ENCODE measurements at places on chromosomes 3 and 15.

GRCh38 chr3:133758964-133759739, 13.0 kb downstream of the TF start:
- DNase-seq, result no peak

- DNase-seq, result no peak
These were observed 46.0 kb upstream of the GOLGA8A start for GRCh38 chr15:34483644-34484043.

DNA sequence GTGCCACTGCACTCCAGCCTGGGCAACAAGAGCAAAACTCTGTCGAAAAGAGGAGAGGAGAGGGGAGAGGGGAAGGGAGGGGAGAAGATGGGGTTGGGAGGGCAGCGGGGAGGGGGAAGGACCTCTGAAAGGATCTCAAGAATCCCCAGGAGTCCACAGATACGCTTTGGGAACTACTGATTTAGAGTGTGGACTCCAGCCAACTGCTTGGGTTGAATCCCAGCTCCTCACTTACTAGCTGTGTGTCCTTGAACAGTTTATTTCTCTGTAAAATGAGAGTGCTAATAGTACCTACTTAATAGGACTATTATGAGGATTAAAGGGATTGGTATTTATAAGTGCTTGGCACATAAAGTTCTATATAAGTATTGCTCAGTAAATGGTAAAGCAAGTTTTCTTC, 45.0 kb upstream of the FAH start:
- DNase-seq, result no peak

GRCh38 chr15:63945838-63946298, 100.4 kb downstream of the DAPK2 start:
- no peak for DNase-seq

DNA sequence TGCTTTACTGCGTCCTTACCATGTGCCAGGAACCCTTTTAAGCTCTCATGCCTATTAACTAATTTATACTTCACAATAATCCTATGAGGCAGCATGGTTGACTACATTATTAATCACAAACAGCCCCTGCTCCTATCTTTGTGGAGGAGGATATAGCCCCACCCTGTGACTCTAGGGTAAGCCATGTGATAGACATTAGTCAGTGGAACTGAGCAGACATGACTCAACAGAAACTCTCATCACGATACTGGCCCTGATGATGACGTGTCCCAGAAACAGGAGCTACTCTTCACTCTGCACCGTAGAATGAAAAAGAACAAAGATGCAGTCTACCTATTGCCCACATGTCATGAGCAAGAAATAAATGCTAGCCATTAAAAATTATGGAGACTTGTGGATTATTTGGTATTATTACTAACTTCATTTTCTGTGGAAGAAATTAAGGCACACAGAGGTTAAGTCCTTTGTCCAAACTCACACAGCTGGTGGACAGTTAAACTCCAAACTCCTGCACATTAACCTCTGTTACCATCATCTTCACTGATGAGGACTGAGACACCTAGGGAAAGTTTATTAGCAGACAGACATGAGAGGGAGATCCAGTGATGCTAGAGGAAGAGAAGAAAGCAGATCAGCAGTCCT, 51.2 kb downstream of the CFAP20DC start:
- DNase-seq, result peak; percentile 27

- DNase-seq, result no peak
These were observed 486.3 kb downstream of the MAGI1 start for GRCh38 chr3:65552434-65552833.

GRCh38 chr3:146953511-146953981, 348.4 kb upstream of the PLSCR5 start:
- no peak for DNase-seq

GRCh38 chr15:67825881-67826716, 790 bp downstream of the SKOR1 start:
- no peak for DNase-seq

GRCh38 chr3:124532071-124532470, 198.2 kb upstream of the UMPS start:
- no peak for DNase-seq

DNA sequence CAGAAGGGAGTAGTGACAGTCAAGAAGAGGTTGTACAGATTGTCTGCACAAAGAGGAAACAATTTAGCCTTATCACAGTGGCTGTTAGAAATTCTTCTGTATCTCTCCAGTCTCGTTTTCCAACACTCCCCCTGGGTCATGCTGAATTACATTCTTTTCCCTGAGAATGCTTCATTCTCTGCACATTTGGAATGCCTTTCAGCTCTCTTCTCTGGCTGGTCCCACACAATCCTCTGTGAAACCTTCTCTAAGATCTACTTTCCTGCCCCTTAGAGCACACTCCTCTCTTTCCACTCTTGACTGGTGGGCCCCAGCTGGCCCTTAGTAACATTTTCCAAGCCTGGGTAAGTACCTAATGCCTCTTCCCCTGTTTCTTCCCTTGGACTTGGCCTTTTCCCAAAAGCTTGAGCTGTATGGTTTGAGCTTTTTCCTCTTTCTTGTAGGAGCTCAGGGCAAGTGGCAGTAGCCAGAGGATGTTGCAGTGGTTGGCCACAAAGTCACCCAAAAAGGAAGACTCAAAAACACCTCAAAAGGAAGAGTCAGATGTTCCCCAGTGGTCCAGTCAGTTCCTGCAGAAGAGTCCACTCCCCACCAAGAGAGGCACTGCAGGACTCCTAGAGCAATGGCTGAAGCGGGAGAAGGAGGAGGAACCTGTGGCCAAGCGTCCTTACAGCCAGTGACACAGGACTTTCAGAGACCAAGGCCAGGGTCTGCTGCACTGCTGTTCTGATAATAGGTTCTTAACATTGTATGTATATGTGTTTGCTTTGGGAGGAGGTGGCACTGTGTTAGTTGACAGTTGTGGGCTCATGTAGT, 25.7 kb downstream of the HMCES start:
- DNase-seq, result no peak

DNA sequence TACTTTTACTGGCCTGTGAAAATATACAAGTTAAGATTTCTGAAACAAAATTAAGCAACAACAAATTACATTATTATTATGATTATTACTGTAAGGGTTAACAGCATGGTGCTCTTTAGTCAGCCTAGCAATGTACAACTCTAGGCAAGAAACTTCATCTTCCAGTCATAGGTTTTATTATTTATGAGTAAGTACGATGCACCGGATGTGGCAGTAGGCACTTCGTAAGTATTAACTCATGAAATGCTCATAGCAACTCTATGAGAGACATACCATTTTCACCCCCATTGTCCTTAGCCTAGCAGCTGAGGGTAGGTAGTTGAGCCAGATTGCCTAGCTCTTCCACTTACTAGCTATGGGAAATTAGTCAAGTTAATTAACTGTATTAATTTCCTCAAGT, 68.0 kb upstream of the PTPRG start:
- no peak for DNase-seq

- no peak for DNase-seq
These were observed 30.7 kb upstream of the ST3GAL6 start for GRCh38 chr3:98732286-98733052.

- no peak for DNase-seq
These were observed 97.1 kb downstream of the SLC25A26 start for GRCh38 chr3:66317750-66318376.

GRCh38 chr3:133209871-133210550, 171.8 kb downstream of the TMEM108 start:
- DNase-seq, result no peak

- no peak for DNase-seq
These were observed 62.7 kb downstream of the GLDN start for GRCh38 chr15:51403946-51404695.

DNA sequence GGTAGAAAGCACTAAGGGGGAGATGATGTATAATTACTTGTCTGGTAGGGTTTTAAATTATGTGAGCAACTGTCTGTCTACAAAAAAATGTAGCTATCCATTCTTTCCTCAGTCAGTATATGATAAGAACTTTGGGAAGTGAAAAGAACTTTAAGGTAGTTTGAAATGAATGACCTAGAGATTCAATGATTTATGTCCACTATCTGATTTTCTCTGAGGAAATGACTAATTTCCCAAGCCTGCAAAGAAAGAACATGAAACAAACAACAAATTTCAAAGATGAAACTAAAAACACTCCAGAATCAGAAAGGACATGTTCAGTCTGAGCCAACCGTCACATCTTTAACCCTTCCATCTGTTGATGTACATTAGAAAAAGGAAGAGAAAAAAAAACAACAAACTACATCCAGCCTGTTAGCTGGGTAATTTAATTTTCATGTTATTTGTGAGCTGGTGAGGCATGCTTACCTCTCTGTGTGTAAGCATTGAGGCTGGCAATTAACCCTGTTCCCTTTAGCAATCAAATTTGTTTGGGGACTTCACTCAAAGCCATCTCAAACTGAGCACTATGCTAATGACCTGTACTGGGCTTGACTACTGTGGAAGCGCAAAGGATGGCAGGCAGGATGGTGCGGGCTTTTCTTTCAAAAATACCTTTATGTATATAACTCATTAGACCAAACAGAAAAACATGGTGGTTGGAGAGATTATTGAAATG, 220.1 kb downstream of the TUSC7 start:
- no peak for DNase-seq

DNA sequence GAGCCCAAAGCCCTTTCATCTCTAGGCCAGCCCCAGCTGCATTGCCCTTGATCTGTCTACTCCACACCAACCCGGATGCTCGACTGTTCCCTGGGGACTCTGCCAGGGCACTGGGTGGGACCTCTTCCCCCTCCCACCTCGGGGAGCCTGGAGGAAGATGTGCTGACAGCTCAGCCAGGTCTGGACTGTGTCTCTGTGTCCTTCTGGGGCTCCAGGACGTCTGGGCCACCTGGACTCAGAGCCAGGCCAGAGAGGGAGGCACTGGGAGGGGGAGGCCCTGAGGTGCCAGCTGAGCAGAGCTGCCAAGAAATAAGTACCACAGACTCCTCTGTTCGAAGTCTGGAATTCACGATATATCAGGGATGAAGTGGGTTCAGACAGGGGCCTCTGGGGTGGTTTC, 5.8 kb upstream of the HCN4 start:
- no peak for DNase-seq

- no peak for DNase-seq
These were observed 287.6 kb downstream of the BCHE start for GRCh38 chr3:165549665-165550064.

- no peak for DNase-seq
These were observed 47.4 kb downstream of the ERICH6 start for GRCh38 chr3:150656316-150656715.

DNA sequence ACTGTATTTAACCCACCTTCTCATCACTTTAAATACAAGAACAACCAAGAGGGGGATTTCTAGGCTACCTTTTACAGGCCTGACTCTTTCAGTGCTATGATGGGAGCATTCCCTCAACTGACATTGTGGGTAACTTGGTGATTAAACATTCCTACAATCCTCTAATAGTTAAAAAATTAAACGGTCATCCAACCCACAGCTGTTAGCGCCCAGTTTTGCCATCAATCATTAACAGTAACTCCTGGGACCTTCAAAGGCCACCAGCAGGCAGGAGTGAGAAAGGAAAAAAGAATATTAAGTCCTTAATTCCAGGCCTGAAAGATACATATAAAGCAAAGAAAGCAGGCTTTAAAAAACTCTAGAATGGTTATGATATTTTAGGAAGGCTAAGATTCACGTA, 512.1 kb downstream of the MAGI1 start:
- no peak for DNase-seq

GRCh38 chr3:47571391-47572175, 7.1 kb downstream of the CSPG5 start:
- no peak for DNase-seq

- DNase-seq, result no peak
These were observed 9.2 kb downstream of the CHCHD6 start for GRCh38 chr3:126713199-126713598.

DNA sequence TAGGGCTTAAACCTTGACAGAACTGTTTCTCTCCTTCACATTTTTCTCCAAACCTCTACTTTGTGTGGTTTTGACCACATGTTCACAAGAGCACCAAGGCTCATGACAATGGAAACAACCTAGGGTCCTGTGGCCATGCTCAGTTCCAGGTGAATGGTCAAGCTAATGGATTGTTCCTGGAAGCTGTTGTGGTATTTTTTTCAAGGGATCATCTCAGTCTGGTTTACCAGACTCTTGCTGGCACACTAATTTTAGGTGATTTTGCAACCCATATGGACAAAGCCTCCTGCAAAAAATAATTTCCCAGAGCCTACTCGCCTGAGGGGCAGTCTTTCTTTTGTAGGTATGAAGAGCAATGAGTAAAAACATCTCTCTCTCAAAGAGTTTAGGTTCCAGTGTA, 67.2 kb downstream of the LSAMP start:
- DNase-seq, result no peak

DNA sequence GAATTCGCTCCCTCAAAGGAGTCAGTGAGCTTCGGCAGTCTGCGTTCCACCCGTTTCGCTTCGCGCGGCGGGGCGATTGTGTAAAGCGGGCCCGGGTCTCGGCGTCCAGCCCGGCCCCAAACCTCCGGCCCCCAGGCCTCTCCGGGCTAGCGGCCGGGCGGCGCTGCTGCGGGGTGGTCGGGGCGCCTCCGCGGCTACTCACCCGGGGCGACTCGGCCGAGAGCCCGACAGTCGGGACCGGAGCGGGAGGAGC, 412 bp downstream of the CHDH start:
- DNase-seq, result no peak

DNA sequence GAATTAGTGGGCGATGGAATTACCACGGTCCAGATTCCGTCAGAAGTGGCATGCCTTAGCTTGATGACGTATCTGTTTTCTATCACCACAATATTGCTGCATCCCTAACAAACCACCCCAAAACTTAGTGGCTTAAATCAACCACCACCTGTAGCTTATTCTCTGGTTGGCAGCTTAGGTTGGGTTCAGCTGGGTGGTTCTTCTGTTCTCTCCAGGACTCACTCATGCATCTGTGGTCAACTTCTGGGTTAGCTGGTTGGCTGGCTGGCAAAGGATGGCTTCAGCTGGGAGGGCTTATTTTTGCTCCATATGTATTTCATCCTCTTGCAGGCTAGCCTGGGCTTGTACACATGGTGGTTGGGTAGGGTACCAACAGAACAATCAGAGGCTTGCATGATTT, 288.8 kb upstream of the LRRFIP2 start:
- no peak for DNase-seq

DNA sequence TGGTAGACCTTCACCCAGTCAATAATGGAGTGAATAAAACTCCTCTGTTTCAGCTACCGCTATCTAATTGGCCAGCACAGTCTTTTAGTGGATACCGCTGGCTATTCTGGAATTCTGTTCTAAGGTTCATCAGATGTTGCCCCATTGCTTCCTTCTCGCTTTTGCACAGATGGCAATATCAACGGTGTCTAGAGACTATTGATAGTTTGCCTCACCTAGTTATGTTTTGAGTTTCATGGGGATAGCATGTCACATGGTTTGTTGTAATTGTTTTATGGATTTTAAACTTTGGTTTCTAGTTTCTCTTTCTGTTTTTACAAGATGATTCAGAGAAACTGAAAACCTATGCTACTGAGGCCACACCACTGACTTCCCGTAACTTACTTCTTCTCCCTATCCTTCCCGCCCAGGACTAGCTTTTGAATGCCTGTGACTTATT, 2.0 kb downstream of the XRN1 start:
- DNase-seq, result no peak

GRCh38 chr3:155398046-155398445, 104.6 kb upstream of the STRIT1 start:
- DNase-seq, result no peak

GRCh38 chr3:28406241-28406640, 57.6 kb upstream of the AZI2 start:
- no peak for DNase-seq

All from GOT3 (cell line).